ENCODE measurements at places on chromosomes 5 and 9.

DNA sequence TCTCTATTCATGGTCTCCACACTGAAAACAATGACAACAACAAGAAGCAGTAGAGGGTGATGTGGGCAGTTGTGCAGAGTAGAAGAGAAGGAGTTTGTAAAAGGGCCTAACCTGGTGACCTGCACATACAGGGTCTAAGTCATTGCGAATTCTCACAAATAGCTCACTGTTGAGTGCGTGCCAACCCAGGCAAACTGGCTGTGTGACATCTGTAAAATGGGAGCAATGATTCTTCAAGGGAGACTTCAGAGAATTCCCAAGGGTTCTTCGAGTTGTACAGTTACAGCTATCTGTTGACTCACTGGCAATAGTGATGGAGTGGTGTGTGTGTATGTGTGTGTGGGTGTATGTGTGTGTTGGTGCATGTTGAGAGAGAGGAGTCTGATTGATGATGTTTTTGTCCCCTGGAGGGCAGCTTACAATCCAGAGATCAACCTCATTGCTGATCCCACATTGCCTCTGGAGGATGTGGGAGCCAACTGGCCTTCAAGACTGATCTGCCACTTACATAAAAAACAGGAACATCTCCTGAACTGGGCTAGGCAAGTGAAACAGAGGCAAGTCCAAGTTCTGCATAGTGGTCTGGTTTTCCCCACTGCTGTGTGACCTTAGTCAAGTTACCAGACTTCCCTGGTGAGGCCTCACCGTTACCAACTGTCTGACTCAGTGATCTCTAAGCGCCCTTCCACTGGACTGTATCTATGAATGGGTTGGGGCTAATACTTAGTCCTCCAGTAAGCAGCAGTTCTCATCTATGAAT lies 3.2 kb downstream of the FAT2 start:
- no peak for DNase-seq

GRCh38 chr5:52743970-52744369 lies 43.7 kb upstream of the ITGA1 start:
- DNase-seq: no peak

DNA sequence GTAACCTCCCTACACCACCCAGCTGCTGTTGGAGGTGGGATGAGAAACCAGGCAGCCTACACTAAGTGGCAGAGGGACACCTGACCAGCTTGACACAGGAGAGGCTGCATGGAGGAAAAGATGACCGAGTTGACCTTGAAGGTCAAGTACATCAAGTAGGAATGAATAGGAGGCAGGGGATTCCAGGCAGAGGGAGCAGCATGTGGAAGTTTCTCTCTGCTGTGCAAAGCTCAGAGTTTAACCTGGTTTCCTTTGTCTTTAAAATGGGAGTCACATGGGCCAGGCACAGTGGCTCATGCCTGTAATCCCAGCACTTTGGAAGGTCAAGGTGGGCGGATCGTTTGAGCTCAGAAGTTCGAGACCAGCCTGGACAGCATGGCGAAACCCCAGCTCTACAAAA lies 32.6 kb downstream of the SPRY4 start:
- no peak for DNase-seq

- DNase-seq: no peak
These were observed 134.2 kb upstream of the RGMB start for GRCh38 chr5:98639274-98639673.

GRCh38 chr9:127546125-127546832 lies 65.8 kb upstream of the STXBP1 start:
- no peak for DNase-seq

DNA sequence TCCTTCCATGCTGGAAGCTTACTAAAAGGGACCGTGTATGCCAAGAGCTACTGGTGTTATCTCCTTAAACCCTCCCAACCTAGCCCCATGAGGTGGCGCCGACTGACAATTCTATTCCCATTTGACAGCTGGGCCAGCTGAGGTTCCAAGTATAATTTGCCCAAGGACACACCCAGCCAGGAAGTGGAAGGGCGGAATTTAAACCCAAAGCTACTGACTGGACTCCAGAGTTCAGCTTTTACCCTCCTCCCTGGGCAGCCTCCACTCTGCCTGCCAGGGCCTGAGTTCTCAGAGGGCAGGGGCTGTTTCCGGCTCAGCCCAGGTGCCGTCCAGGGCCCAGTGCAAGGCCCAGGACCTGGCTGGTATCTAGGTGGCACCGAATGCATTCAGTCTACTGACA lies 71.8 kb downstream of the C9orf50 start:
- DNase-seq: no peak

- no peak for DNase-seq
These were observed 1050.0 kb upstream of the CDH10 start for GRCh38 chr5:25694801-25695200.

DNA sequence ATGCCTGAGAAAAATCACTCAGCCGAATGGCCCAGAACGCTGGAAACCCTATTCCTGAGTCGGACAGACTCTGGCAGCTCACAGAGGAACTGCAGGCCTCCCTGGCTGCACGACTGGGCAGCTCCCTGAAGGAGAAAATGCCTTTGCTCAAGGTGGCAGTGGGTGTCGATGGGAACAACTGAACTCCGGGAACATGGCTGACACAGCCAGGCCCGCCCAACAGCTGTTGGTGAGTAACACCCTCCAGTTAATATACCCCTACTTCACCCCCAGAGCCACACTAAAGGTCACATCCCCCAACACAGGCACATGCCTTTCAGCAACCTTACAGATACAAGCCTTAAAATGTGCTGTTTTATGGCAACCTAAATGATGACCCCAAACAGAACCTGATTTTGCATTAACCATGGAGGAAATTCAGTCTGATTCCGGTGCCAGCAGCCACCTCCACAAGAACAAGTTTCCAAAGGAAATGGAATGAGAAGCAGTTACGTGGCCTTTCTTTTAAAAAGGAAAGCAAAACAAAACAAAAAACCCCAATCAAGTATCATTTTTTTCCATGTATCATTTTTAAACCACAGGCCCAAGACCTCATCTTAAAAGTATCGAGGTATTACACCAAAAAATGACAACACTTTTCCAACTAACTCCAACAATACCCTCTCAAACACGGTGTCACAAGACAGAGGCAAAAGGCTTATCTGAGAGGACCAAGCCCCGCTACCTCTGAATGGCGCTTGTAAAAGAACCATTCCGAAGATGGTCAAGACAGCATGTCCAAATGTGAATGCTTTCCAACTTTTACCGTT lies 3.1 kb downstream of the KLF9 start:
- DNase-seq: no peak

GRCh38 chr5:124860291-124860655 lies 113.8 kb upstream of the ZNF608 start:
- no peak for DNase-seq

DNA sequence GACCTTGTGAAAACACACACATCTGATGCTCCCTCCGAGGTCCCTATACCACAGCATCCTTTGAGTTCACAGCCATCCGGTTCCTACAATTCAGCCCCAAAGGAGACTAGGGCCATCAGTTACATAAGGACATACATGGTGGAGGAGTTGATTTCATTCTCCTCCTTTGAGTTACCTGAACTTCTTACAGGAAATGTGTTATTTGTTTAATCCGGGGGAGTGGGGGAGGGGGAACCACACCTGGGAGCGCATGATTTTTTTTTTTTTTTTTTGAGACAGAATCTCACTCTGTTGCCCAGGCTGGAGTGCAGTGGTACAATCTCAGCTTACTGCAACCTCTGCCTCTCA lies 30.7 kb downstream of the SEMA4D start:
- no peak for DNase-seq

- no peak for DNase-seq
These were observed 2.8 kb downstream of the CCDC152 start for GRCh38 chr5:42759456-42759855.

DNA sequence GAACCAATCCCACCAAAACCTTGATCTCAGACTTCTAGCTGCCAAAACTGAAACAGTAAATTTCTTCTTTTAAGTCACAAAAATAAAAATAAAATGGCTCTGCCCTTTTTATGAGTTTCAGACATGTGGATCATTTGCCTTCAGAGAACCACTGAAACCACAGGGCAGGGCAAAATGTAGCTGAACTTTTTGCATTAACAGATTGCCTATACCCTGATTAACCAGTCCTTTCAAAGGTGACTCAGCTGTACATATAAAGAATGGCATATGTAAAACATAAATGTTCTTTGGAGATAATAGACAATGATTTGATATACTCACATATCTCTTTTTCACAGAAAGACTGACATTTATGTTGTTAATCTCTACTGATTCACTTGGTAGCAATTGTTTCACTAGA lies 187.1 kb upstream of the GRIN3A start:
- no peak for DNase-seq
